Mucosa of descending colon (tissue), 3 donors: ENCODE measurements at places on chromosomes 5 and 9. TPM values are rescaled to one million over a fixed set of nuclear protein-coding genes. Genes with fewer than 3 reads are reported as not detected.

Gene PCDHGA11
- total RNA-seq: 1.8 TPM

Gene CEMIP2
- 63.6 TPM for total RNA-seq

- no peak for DNase-seq
These were observed 44.5 kb downstream of the DAPK1 start for GRCh38 chr9:87542141-87542540.

Gene HSD17B3
- total RNA-seq: 1.4 TPM

Gene PSD2
- 0.07 TPM for total RNA-seq

- peak; percentile 44 for DNase-seq
These were observed 38.3 kb upstream of the EGFL7 start for GRCh38 chr9:136624184-136624951.

Gene SPAAR
- 2.0 TPM for total RNA-seq

Gene LMX1B
- 0.51 TPM for total RNA-seq

- no peak for DNase-seq
These were observed 377.4 kb downstream of the PDE4D start for GRCh38 chr5:59516161-59516560.

Gene FYB1
- 11.5 TPM for total RNA-seq

Gene FREM1
- total RNA-seq: 1.4 TPM

Gene DIRAS2
- total RNA-seq: 1.4 TPM

GRCh38 chr9:89295400-89295799 is 15.6 kb upstream of the CKS2 start:
- no peak for DNase-seq

- no peak for DNase-seq
These were observed 592.1 kb downstream of the TLE4 start for GRCh38 chr9:80163889-80164288.

DNA sequence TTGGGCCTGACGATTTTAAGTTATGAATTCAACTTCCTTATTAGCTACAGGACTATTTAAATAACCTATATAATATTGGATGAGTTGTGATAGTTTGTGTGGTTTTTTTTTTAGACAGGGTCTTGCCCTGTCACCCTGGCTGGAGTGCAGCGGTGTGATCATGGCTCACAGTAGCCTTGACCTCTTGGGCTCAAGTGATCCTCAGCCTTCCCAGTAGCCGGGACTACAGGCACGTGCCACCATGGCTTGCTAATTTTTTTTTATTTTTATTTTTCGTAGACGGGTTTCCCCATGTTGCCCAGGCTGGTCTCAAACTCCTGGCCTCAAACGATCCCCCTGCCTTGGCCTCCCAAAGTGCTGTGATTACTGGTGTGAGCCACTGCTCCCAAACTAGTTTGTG is 17.6 kb downstream of the SPZ1 start:
- no peak for DNase-seq

Gene ANKRD55
- total RNA-seq: not detected

DNA sequence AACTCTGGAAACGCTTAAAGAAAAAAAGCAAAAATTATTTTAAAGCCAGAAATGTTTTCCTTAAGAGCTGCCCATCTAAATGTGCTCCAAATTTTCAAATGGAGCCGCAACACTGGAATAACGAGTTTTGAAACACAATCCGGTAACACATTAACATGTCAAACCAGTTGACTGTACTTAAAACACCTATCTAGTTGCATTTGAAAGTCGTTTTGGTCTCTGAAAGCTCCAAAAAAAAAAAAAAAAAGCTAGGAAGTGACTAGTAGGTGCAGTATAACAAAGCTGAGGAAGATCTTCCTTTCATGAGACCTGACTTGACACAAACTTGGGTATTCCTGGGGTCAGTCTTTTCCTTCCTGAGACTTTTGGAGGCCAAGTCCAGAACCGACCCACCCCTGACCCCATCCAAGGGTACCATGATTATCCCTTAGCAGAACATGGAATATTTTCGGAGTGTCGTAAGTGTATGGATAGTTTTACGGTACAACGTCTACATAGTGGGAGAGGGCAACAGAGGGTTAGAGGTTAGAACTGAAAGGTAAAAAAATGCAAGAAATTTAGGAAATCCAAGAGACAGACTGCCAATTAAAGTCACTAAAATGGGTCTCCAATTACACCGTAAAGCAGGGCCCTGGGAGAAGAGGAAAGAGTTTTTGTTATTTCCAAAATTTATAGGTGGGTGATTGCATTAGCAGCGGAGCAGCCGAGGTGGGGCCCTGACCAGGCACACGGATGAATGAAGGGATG is 812 bp downstream of the CETN3 start:
- no peak for DNase-seq

Gene CDHR2
- 69.0 TPM for total RNA-seq

- no peak for DNase-seq
These were observed 104.7 kb downstream of the FOCAD start for GRCh38 chr9:20788526-20789451.

Gene CDC20B
- not detected for total RNA-seq
